ENCODE measurements at places on chromosomes 2 and 18.

DNA sequence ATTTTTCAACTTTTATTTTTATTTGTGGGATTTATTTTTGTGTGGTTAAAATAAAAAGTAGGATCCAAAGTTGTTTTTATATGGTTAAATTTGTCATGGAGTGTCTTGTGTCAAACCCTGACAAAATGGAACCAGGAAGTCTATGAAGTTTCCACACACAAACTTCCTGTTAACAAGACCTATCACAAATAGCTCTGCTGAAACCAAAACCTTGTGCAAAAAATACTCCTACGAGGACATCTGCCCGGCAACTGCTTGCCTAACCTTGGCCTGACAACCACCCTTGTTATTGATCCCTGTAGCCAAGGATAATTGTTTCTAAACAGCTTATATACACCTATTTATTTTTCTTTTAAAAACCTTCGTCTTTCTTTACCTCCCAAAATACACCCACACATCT lies 389.6 kb downstream of the TRIB2 start:
- no peak for DNase-seq

DNA sequence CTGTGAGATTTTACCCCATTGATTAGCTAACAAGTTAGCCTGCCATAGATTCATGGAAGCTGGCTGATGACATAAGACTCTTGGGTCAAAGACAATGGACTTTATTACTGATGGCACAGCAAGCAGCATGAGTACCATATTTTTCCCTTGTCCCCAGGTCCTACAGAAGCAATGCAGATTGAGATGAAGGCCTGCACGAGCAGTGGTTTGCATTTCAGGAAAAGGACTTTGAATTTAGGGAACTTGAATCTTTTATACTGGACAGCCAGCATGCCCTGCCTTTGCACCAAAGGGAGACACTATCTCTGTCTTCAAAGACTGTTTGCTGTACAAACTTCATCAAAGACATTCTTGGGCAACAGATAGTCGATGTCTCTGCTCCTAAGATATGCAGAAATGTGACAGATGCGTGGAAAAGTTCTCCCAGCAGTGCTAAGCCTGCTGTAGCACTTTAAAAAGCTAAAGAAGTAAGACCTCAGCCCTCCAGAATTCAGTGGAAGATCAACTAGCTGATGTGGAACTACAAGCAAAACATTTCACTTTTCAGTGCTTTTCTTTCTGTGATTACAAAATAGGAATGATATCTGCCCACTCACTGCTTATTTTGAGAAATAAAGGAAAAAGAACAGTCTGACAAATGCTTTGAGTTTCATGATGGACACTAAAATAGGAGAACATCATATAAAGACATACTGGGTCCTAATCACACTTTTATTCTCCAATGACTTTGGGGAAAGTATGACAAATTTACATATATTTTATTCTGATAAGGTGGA lies 44.4 kb upstream of the TANK start:
- peak; percentile 13 for DNase-seq

DNA sequence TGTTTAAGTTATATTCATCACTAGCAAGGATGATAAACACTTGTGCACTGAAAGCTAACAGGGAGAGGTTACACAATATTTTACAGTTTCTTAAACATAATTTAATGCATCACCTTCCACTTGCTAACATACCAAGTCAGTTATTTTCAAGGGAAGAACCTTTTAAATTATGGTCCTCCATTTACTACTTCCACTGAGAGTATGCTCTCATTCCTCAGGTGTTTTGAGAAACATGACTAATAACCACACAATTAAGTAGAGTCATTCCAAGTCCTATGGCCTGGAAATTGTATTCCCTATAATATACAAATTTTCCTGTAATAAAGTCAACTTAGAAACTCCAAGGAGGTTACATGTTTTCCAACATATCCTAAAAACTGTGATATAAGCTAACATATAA lies 152.3 kb upstream of the STON1 start:
- no peak for DNase-seq

DNA sequence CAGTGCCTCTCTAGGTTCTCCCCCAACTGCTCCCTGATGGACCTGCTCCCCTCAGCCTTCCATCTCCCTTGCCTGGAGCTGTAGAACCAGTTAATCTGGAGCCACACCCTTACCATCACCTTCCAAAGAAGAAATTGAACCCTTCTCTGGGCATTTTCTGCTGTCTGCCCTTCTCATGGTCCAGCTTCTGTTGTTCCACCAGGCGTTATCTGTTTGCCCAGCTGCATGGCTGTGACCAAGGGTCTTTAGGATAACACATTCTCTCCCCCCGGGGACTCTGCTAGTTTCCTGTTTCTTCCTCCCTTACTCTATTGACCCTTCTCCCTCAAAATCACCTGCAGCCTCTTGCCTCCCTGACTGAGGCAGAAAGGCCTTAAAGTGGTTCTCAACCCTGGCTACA lies 3.2 kb upstream of the ANKRD53 start:
- no peak for DNase-seq

DNA sequence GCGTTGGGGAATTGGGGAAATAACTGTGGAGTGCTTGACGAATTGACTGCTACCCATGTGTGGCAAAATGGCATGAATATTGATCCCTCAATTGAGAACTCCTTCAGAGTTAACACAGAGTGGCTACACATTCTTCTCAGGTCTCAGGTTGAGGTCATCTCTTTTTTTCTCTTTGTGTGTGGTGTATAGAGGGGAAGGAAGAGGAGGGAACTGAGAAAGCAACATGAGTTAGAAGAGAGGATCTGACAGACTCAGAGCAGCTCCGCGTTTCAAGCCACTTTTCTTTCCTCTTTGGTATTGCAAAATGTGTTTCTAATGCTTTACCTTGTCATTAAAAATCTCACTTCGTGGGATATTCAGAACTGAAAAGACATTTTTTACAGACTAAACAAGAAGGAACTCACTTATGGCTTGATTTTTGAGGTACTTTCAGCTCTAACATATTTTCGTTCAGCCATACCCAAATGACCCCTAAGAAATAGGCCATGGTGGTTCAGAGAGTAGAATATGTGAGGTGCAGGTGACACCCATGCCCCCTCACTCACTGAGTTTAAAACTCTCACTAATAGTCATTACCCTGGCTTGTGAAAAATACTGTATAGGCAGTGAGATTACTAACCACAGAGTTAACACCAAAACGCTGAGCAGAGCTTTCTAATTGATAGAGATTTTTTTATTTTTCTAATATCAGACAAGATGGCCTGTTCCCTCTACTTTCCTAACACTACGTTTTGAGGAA lies 22.5 kb downstream of the STAT4 start:
- DNase-seq = no peak

- DNase-seq = no peak
These were observed 36.5 kb upstream of the ASNSD1 start for GRCh38 chr2:189624648-189625355.

DNA sequence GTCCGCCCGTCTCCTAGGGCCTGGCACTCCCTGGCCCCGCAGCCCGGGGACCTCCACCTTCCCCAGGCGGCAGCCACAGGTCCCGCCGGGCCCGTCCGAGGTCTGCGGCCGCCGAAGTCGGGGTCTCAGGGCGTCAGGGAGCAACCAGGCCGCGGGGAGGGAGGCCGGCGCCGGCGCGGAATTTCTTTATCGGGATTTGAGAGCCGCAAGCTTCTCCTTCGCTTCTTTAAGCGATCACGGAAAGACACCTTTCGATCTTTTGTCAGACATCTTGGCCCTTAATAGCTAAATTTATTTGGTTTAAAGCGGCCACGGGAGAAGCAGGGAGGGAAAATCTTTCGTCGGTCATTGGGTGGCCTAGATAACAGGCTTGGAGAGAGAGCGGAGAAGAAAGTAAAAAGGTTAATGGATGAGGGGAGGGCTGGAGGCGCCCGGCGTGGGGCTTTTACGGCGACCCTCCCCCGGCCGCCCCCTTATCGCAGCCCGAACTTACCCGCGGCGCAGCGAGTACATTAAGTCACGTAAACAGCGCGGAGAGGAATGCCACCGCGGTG lies 4.3 kb upstream of the GATA6 start:
- DNase-seq = no peak
